ENCODE measurements at places on chromosomes 4 and X.

GRCh38 chr4:145609481-145610427 lies 9.4 kb upstream of the MMAA start:
- DNase-seq = peak; percentile 58

GRCh38 chr4:151484396-151485102 lies 75.6 kb downstream of the FHIP1A start:
- no peak for DNase-seq

- no peak for DNase-seq
These were observed 326.8 kb downstream of the TRIML1 start for GRCh38 chr4:188466001-188466400.

GRCh38 chr4:23922541-23923111 lies 32.8 kb upstream of the PPARGC1A start:
- no peak for DNase-seq

- DNase-seq = no peak
These were observed 26.7 kb upstream of the SORBS2 start for GRCh38 chr4:185838514-185839193.

- no peak for DNase-seq
These were observed 30.6 kb upstream of the MANBA start for GRCh38 chr4:102791318-102791835.
